ENCODE measurements at places on chromosomes 3 and 15. TPM values are rescaled to one million over a fixed set of nuclear protein-coding genes. Genes with fewer than 3 reads are reported as not detected.

GRCh38 chr3:112231727-112232126 is 62.3 kb downstream of the SLC9C1 start:
- no peak for DNase-seq

- no peak for DNase-seq
These were observed 41.1 kb upstream of the PLSCR5 start for GRCh38 chr3:146646261-146646660.

- no peak for DNase-seq
These were observed 1.7 kb upstream of the GPR87 start for GRCh38 chr3:151318313-151318712.

- peak; percentile 44 for DNase-seq
These were observed 31.4 kb downstream of the NPTN start for GRCh38 chr15:73601451-73602445.

- DNase-seq, result no peak
These were observed 121.7 kb downstream of the ZMAT3 start for GRCh38 chr3:178949896-178950295.

GRCh38 chr3:131474115-131474514 is 28.7 kb downstream of the MRPL3 start:
- DNase-seq, result no peak

GRCh38 chr3:32996048-32996754 is 44.8 kb downstream of the CCR4 start:
- DNase-seq, result no peak

Gene GOLGA8T
- not detected for total RNA-seq

Gene SLCO3A1
- total RNA-seq, result 4.4 TPM

Gene HRG
- not detected for total RNA-seq
